ENCODE measurements at places on chromosomes 2 and 18.
A peak's percentile ranks its signal among the peaks of the same experiment; 100 is the strongest.

- no peak for DNase-seq
Observed at GRCh38 chr2:54880428-54880827, 157.0 kb downstream of the EML6 start.

GRCh38 chr2:26652361-26653041, 11.3 kb upstream of the CIB4 start:
- DNase-seq = no peak

GRCh38 chr18:29104227-29104626, 927.3 kb upstream of the CDH2 start:
- no peak for DNase-seq

GRCh38 chr2:214185546-214185945, 225.3 kb upstream of the VWC2L start:
- DNase-seq = no peak

DNA sequence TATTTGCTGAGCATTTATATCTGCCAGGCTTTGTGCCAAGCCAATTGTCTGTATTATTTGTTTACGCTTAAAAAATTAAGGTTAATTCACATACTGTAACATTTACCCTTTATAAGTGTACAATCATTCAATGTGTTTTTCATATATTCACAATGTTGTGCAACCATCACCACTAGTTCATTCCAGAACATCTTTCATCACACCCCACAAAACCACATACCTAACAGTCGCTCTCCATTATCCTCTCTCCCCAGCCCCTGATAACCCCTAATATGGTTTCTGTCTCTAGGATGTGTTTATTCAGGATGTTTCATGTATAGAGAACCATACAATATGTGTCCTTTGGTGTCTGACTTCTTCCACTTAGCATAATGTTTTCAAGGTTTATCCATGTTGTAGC, 234.1 kb downstream of the INSIG2 start:
- DNase-seq = no peak

DNA sequence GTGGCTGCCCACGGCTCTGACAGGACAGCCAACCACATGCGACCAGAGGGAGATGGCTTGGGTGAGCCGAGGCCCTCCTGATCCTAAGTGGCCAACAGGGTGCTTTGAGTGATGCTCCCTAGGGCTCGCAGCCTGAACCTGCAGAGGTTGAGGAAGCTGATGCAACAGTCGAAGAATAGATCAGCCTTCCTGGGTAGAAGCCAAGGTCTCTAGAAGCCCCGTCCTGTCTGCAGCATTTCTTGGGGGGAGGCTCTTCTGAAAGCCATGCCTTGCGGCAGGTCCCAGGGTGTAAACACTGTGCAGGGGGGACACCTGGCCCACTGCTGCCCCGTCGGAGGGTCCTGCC, 136.4 kb downstream of the HDAC4 start:
- no peak for DNase-seq

DNA sequence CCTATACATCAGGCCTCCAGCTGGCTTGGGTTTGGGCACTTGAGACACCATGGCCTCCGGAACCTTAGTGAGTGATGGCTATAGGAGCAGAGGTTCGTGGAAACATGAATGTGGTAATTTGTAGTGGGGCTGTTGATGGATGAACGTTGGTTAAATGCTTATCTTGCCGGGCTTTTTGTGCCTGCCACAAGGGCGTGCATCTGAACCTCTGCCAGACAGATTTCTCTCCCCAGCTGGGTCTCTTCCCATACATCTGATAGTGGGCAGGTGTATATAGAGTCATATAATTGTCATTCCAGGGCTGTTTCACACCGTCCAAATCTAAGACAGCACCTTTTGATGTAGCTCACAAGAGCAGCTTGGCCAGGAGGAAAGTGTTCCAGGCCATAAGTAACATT, 14.7 kb downstream of the LAMA3 start:
- no peak for DNase-seq

- DNase-seq = no peak
Observed at GRCh38 chr2:236769981-236770671, 200.5 kb downstream of the ACKR3 start.

DNA sequence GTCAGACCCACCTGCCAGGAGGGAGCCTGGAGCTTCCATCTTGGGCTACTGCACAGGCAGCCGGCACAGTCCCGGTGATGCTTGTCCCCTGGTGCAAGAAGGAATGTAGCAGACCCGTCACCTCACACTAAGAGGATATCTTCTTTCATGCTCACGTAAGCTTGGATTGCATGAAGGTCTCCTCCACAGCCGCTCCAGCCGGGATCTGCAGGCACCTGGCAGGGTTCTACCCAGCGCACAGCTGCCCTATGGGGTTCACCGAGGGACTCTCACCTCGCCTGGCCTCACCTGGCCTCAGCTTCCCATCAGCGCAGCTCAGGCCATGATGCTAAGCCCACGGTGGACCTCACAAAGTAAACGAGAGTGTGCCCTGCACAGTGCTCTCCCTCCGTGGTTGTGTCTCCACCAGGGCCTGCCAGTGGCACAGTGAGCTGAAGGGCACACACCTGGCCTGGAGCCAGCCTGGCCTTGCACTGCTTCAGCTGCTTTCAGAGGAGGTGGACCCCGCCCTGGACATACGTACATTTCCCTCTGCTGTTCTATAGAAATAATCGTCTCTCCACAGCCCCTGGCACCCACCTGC, 239.1 kb downstream of the SEPTIN10 start:
- DNase-seq = no peak

DNA sequence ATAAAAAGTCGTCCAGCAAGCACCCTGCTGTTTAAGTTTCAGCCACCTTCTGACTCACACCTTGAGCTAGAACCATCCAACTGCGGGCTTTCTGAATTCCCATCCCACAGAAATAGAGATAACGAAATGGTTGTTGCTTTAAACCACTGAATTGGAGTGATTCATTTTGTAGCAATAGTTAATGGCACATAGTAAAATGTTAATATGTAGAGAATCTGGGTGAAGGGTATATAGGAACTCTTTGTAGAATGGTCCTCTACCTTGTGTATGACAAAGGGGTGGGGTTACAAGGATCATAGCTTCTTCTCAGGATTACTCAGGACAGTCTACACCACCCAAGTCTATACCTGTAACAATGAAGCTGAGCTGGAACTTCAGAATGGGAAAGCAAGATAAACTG, 2.4 kb upstream of the MAPRE3 start:
- DNase-seq = no peak

- peak; percentile 77 for DNase-seq
Observed at GRCh38 chr2:15159751-15160177, 401.4 kb downstream of the NBAS start.

- DNase-seq = no peak
Observed at GRCh38 chr2:2142345-2142744, 188.7 kb downstream of the MYT1L start.

DNA sequence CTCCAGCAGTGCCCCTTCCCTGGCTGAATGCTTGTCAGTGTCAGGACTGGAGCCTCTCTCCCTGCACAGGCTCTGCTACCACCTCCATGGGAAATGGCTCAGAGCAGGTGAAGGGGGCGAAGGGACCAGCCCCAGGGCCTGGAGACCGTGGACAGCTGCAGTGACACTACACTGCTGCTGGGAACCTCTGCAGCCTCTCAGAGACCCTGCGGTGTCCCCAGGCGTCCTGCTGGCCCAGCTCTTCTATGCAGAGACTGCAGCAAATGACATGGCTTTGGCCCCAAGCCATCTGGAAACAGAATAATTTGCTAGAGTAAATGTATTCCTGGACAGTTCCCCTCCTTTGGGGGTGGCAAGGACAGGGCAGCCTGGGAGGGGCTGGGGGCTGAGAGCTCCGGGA, 53.2 kb downstream of the CIB4 start:
- DNase-seq = no peak

GRCh38 chr2:10564876-10565445, 116.8 kb upstream of the ODC1 start:
- no peak for DNase-seq

GRCh38 chr2:102736410-102737409, 25.1 kb upstream of the TMEM182 start:
- DNase-seq = peak; percentile 86

DNA sequence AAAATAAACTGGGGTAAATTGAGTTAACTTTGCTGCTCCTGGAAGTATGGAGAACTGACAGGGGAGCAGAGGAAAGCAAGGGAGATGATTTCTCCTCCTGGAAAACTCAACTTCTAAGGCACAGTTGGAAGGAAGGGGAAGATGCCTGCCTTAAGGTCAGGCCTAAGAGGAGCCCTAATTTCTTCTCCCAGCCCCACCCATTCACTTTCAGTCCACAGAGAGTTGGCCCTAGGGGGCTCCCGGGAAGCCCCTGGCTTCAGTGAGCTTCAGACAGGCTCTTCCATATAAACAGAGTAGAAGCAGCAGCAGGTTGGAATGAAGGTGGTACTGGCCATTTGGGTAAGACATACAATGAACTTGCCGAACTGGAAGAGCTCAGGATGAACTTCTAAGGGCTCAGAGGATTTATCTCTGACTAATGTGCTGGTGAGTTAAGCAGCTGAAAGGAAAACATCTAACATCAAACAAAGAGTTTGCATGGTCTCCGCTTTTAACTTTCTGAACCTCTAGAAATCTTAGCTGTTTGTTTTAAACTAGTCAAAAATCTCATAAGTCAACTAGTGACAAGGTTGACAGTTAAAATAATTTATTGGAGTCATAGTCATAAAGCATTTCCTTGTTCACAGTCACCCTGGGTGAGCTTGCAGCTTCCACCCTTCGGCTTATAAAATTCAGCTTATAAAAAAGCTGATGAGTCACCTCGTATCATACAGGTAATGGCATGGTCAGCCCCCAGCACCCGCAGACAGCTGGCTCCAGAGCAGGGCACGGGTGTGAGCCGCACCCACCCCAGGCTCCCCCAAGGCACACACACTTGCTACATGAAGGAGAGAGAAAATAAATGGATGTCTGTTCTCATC, 9.8 kb downstream of the MALL start:
- DNase-seq = no peak

- DNase-seq = no peak
Observed at GRCh38 chr2:145802133-145802532, 1282.2 kb upstream of the ZEB2 start.

DNA sequence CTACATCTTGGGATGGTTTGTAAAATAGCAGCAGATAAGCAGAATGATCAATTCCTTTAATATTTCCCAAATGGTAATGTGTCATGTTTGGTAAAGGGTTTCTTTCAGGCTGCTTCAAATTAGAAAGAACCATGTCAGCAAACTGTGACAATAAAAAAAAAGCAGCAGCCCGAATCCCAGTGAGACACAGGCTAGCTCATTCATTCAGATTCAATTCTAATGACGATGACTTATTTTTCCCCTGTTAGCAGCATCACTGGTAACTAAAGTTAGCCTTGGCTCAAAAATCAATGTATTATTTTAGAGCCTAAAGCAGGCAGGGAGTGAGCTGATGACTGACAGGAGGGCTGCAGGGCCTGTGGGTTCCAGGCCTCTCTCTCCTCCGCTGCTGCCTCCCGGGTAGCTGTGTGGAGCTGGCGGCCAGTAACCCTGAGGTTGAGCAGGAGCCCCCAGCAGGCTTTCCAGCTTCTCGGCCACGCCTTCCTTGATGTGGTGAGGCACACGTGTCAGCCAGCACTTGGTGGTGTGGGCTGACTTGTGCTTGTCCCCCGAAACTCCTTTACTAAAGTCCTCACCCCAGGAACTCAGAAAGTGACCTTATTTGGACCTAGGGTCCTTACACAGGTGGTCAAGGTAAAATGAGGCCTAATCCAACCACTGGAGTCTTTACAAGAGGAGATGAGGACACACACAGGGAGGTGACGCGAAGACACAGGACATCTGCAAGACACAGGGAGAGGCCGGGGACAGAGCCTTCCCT, 120.5 kb upstream of the HS6ST1 start:
- no peak for DNase-seq

DNA sequence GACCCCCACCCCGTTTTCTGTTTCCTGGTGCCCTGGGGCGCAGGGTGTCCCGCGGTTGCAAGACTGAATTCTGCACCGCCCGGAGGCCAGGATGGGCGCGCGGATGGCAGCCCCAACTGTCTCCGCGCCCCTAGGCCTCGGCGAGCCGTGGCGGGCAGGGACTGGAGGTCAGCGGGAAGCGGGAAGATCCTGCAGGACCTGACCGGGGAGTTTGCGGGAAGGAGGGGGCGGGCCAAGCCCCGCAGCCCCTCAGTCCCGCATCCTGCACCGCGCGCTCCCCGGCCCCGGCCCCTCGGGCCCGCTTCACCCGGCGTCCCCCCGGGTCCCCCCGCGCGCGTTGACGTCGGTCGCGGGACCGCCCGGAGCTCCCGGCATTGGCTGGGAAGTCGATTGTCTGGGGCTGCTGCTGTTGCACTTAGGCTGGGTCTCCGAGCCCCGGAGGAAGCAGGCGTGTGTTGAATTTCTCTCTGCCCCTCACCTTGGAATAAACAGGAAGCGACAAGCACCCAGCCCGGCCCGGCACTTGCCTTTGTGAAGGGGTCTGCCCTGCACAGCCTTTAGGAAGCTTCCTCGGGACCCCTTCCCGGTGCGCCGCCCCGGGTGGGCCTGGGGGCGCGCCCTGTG, at the start of gene LDLRAD4:
LDLRAD4 (plus strand) TSS at position 393 of the 624 bp plus-strand sequence.
- DNase-seq = peak; percentile 10

- DNase-seq = peak; percentile 96
Observed at GRCh38 chr2:134917888-134918525, 615 bp upstream of the CCNT2 start.

DNA sequence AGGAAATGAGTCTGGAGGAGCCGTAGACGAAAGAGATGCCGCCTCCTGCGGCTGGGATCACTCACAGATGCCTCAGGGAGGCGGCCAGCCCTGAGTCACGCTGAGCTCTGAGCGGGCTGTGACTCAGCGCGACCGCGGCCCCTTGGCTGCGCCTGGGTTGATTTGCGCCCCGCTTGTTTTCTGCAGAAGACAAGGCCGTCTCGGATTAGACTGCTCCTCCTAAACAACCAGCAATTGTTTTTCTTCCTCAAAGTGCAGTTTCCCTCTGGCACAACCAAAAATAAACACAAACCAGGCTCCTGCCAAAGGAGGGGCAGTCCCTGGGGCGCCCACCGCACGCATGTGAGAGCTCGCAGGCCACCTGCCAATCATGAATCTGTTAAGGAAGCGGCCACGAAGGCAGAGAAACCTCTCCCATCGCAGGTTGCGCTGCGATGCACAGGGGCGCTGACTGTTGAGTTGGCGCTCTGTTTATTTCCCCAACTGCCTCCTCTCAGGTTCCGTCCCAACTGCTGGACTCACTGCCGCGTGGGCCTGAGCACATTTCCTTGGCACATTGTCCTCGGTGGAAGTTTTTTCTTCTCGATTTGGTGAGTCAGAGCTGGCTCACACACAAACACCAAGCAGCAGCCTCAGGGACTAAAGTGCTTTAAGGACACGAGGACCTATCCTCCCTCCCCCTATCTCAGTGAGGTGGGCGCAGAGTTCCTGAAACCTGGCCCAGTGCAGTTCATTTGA, 85.2 kb upstream of the NDUFV2 start:
- no peak for DNase-seq

DNA sequence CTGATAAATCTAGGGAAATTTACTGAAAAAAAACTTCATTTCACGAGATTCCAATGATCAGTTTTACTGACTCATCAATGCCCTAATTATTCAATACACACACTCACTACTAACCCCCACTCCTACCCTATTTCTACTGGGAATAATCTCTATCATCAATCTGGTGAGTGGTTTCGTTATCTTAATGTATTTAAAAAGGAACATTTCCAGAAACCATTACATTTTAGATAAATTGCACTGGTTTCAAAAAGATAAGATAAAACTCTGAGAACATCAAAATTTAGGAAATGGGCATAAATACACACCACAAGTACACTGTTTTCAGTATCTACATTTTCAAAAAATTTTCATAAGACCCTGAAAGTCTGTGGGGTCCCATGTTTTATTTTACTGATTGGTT, 471.4 kb upstream of the PKDCC start:
- no peak for DNase-seq
